ENCODE measurements at places on chromosomes 6 and 20. TPM values are rescaled to one million over a fixed set of nuclear protein-coding genes. Genes with fewer than 3 reads are reported as not detected.

DNA sequence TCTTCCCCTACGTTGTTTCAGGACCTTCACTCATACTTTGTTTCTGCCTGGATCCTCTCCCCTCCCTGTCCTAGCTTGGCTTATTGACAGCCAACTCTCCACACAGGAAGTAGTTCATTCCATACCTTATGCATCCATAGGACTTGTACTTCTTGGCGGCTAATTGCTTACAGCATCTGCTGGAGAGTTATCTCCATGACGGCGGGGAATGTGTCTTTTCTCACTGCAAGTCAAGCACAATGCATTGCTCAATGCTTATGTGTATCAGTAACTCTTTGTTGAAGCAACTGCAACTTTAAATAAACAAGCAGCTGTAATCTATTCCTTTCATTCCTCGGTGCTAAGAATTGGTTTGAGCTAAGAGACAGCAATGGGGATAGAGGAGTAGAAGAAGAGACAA, 551.3 kb upstream of the EPHA7 start:
- DNase-seq, result no peak
- H3K4me3 ChIP-seq, result no peak overlapping the region
- H3K4me1 ChIP-seq, result no peaks in the 10 kb centered on the region
- H3K36me3 ChIP-seq, result no peaks in the 10 kb centered on the region

GRCh38 chr6:125230674-125231073, 71.1 kb downstream of the HDDC2 start:
- H3K4me1 ChIP-seq, result peaks cover 41% of the 10 kb centered on the region
- no peak overlapping the region for H3K4me3 ChIP-seq
- peaks cover 10% of the 10 kb centered on the region for H3K36me3 ChIP-seq
- no peak overlapping the region for H3K27ac ChIP-seq
- H3K27me3 ChIP-seq, result no peaks in the 10 kb centered on the region

- H3K27me3 ChIP-seq, result no peaks in the 10 kb centered on the region
- H3K36me3 ChIP-seq, result peaks cover 22% of the 10 kb centered on the region
- no peaks in the 10 kb centered on the region for H3K4me1 ChIP-seq
- H3K27ac ChIP-seq, result no peak overlapping the region
- no peak for DNase-seq
These were observed 158.4 kb upstream of the SIM1 start for GRCh38 chr6:100622907-100623692.

- no peaks in the 10 kb centered on the region for H3K4me1 ChIP-seq
- no peak overlapping the region for H3K27ac ChIP-seq
- no peak for DNase-seq
- H3K4me3 ChIP-seq, result no peak overlapping the region
These were observed 13.5 kb downstream of the ARG1 start for GRCh38 chr6:131586543-131586942.

DNA sequence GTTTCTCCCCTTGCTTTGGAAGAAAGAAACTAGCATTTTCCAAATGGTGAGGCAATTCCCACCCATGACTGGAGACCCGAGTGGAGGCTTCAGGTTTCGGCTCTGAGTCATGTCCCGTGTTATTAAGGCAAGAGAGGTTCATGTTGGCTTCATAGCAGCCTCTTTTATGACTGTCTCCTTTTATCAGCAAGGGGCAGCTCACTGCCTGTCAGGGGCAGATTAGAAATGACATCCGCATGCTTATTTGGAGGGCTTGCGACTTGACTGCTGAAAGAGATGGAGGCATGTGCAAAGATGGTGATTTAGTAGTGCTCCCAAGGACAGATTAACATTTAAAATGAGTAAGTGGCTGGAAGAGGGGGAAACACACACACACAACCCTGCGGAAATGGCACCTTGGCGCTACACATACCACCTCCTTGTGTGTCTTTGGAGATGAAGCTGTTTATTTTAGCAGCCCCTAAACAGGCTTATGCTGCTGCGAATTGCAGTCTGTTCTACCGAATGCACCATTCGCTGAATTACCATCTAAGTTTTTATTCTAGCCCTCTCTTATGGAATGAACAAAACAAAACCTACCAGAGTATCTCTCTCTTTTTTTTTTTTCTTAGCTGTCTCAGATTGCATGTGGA, 52.1 kb upstream of the VSTM2L start:
- H3K4me1 ChIP-seq, result peaks cover 36% of the 10 kb centered on the region
- H3K27ac ChIP-seq, result no peak overlapping the region
- DNase-seq, result no peak
- no peaks in the 10 kb centered on the region for H3K27me3 ChIP-seq
- peaks cover 24% of the 10 kb centered on the region for H3K36me3 ChIP-seq

GRCh38 chr6:166693880-166694279, 66.8 kb upstream of the RPS6KA2 start:
- no peaks in the 10 kb centered on the region for H3K36me3 ChIP-seq
- H3K27ac ChIP-seq, result no peak overlapping the region
- no peak for DNase-seq
- peaks cover 10% of the 10 kb centered on the region for H3K27me3 ChIP-seq
- H3K4me1 ChIP-seq, result peaks cover 12% of the 10 kb centered on the region

DNA sequence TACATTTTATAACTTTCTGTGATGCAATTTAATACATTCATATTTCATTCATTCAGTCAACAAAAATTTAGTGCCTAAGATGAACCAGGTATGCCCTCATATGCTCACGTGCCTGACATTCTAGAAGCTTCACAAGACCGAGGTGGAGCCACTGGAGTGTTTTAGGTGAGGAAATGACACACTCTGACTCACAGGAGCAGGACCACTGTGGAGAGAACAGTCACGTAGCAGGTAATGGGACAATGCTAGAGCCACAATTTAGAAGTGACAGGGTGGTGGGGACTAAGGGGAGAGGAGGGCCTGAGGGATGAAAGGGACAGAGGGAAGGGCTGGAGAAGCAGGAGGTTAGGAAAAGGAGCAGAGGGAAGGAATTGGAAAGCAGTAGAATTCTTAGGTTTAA, 17.6 kb upstream of the HLA-A start:
- H3K4me3 ChIP-seq, result no peak overlapping the region
- H3K36me3 ChIP-seq, result no peaks in the 10 kb centered on the region
- DNase-seq, result no peak
- H3K27me3 ChIP-seq, result peaks cover 31% of the 10 kb centered on the region
- no peaks in the 10 kb centered on the region for H3K4me1 ChIP-seq
- no peak overlapping the region for H3K27ac ChIP-seq

GRCh38 chr6:67888886-67889681, 746.0 kb upstream of the ADGRB3 start:
- DNase-seq, result no peak
- H3K36me3 ChIP-seq, result no peaks in the 10 kb centered on the region
- H3K27me3 ChIP-seq, result no peaks in the 10 kb centered on the region
- H3K27ac ChIP-seq, result no peak overlapping the region
- no peak overlapping the region for H3K4me3 ChIP-seq

DNA sequence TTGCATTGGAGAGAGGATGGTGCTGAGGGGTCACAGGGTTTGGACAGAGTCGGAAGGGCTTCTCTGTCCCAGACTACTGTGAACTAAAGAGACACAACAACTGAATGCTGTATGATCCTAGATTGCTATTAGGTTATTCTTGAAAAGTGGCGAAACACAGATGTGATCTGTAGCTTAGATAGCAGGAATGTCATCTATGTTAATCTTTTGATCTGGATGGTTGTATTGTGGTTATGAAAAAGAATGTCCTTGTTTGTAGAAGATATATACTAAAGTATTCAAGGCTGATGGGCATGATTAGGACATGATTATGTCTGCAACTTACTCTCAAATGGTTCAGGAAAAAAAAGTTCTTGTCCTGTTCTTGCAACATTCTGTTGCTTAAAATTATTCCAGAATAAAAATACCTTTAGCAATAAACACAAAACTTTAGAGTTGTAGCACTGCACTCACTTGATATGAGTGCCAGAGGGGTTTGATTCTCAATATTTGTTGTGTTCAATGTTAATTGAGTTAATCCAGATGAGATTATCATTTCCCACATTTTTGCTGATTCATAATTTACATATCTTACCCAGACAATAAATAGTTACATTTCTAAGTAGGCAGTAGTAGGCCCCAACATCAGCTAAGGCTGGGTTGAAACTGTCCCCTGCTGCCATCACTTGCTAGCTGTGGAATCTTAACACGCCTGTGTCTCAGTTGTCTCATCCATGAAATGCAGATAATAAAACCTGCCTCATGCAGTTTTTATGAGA, 645.2 kb downstream of the KIF16B start:
- H3K27ac ChIP-seq, result no peak overlapping the region
- peaks cover 8% of the 10 kb centered on the region for H3K27me3 ChIP-seq
- no peak for DNase-seq
- peaks cover 11% of the 10 kb centered on the region for H3K4me1 ChIP-seq

DNA sequence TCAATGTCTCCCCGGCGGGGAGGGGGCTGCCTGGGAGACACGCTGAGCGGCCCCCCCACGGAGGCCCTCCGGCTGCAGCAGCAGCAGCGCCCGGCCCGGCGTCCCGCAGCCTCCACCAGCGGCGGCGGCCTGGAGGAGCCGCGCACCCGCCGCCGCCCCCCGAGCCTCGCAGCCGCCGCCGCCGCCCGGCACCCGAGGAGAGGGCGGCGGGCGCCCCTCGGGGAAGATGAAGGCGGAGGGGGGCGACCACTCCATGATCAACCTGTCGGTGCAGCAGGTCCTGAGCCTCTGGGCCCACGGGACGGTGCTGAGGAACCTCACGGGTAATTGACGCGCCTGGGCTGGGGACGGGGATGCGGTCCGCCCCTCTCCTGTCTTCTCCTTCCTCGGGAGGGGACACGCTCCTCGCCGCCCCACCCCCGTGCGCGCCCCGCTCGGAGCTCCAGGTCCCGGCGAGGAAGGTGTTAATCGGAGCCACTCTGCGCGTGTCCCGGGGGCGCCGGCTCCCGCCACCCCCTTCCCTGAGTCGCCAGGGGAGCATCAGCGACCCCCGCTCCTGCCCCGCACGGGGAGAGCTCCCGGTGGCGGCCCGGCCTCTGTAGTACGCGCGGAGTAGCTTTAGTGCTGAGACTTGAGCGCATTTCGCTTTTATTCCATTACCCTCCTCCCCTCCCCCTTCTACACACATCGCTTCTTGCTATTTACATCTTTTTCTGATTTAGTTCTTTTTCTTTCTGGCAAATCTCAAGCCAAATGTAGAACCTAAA, 686 bp downstream of the TMEM170B start:
- H3K27ac ChIP-seq, result peak overlapping the region; percentile 69
- H3K27me3 ChIP-seq, result peaks cover 25% of the 10 kb centered on the region
- H3K4me1 ChIP-seq, result no peaks in the 10 kb centered on the region
- DNase-seq, result peak; percentile 71
- no peaks in the 10 kb centered on the region for H3K36me3 ChIP-seq
- H3K4me3 ChIP-seq, result peak overlapping the region; percentile 83

DNA sequence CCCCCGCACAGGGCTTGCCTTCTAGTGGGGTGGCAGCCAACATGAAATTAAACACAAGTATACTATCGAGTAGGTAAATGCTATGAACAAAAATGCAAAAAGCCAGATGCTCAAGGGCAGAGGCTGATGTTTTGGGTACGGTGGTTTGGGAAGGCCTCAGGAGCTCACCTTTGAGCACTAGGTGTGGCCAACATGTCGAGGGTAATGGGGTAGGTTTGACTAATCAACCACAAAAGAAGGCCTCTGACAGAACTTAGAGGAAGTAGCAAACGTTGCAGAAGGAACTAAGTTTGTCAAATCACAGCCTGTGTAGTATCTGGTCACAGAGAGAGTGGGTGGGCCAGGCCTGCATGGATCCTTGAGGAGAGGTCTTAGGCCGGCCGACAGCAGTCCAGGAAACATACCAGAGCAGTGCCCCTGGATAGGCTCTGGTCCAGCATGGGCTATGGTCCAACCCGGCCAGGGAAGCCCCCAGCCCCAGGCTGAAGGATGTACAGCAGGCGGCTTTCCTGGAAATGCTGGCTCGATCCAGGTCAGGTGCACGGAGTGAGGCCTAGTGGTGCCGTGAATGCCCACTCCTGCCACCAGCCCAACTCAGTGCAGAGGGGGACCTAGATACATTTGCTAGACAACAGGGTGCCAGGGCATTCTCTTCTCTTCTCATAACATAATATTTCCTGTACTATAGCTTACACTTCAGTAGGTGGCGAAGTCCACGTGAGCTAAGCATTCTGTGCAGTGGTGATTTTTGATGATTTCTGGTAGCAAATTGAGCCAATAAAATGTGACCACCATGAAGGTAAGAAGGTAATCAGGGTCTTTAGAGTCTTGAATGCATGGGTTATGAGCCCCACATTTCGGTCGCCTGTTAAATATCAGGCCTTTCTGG, 56.3 kb upstream of the CD93 start:
- no peak overlapping the region for H3K27ac ChIP-seq
- DNase-seq, result no peak
- no peaks in the 10 kb centered on the region for H3K27me3 ChIP-seq

DNA sequence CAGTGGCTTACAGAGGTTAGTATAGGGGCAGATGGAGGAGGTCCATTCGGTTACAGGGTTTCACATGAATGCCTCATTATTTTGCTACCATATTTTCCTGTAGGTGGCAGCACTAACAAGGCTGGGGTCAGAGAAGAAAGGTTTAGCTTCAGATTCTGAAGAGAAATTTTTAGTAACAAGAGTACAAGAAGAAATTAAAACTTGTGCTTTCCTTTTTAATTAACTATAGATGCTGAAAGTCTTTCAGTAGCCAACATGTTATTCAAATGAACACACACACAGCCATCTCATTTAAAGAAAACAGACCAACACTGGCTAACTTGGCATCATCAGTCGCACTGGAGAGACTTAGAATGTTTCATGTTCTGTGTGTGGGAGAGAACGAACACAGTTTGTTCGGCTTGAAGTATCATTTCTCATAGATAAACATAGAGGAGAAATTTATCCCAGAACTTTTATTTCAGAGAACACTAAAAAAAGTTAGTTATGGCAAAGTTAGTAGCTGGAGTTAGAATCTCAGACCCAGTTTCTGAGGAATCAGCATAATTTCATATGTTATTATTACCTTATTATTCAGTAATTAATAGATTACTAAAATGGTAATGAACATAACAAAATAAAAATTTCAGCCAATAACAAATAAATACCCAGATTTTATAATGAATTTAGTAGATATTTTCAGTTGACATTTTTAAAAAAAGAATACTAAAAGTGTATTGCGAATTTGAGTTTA, 314.0 kb upstream of the RSPO3 start:
- H3K36me3 ChIP-seq, result no peaks in the 10 kb centered on the region
- no peak overlapping the region for H3K27ac ChIP-seq
- peaks cover 20% of the 10 kb centered on the region for H3K4me1 ChIP-seq
- peaks cover 3% of the 10 kb centered on the region for H3K27me3 ChIP-seq
- no peak for DNase-seq
- H3K4me3 ChIP-seq, result no peak overlapping the region

DNA sequence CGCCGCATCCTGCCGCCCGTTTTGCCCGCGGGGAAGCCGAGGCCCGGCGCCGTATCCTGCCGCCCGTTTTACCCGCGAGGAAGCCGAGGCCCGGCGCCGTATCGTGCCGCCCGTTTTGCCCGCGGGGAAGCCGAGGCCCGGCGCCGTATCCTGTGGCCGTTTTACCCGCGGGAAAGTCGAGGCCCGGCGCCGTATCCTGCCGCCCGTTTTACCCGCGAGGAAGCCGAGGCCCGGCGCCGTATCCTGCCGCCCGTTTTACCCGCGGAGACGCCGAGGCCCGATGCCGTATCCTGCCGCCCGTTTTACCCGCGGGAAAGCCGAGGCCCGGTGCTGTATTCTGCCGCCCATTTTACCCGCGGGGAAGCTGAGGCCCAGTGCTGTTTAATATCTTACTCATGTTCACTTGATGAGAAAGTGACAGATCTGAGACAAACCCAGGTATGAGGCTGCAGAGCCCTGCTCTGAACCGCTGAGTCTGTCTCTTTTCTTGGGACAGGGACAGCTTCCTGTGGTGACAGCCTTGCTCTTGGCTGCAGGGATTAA, 129.4 kb downstream of the CDH26 start:
- no peaks in the 10 kb centered on the region for H3K4me1 ChIP-seq
- no peak for DNase-seq
- H3K4me3 ChIP-seq, result no peak overlapping the region
- no peak overlapping the region for H3K27ac ChIP-seq
- H3K36me3 ChIP-seq, result no peaks in the 10 kb centered on the region

The DAAM2 gene
- total RNA-seq, result 22.6 TPM

The OPRL1 gene
- 0.50 TPM for total RNA-seq

The TULP1 gene
- not detected for total RNA-seq

All from type B pancreatic cell (in vitro differentiated cells).